ENCODE measurements at places on chromosomes 11 and 22.

DNA sequence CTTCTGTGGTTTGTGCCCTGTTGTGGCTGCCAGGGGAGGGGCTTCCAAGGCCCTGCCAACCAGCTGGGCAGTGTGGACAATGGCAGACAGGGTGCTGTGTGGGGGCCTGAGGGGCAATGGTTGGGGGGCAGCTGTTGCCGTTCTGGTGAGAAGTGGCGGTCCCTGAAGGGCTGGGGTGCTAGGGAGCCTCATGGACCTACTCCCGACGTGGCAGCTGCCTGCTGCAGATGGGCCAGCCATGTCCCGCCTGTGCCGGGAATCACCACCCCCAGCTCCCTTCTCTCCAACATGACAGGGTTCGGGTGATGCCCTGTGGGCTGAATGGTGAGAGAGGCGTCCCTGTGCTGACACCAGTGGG lies 74.2 kb downstream of the KCNQ1 start:
- no peak for DNase-seq

DNA sequence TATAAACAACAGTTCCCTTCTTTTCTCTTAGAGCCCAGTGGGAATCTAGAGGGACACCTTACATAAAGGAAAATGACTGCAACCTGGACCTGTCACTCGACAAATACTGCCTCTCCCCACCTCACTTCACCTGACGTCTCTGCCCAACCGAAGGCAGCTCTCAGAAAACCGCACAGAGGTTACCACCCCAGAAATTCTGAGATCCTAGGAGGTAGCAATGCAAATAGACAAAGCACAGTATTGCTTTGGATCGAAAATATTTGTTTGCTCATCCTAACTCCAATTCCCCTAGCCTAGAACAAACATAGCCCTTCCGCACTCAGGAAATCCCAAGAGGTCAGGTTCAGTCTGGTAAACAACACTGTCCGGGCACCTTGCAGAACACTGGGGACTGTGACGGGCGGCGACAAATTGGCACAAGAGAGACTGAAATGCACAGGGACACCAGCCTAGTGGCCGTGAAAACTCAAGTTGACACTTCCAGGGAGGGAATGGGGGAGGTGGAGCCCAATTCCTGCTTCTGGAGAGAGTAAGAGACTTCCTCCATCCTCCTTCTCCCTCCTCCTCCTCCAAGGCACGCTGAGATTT lies 420 bp upstream of the TRIM44 start:
- DNase-seq: no peak

DNA sequence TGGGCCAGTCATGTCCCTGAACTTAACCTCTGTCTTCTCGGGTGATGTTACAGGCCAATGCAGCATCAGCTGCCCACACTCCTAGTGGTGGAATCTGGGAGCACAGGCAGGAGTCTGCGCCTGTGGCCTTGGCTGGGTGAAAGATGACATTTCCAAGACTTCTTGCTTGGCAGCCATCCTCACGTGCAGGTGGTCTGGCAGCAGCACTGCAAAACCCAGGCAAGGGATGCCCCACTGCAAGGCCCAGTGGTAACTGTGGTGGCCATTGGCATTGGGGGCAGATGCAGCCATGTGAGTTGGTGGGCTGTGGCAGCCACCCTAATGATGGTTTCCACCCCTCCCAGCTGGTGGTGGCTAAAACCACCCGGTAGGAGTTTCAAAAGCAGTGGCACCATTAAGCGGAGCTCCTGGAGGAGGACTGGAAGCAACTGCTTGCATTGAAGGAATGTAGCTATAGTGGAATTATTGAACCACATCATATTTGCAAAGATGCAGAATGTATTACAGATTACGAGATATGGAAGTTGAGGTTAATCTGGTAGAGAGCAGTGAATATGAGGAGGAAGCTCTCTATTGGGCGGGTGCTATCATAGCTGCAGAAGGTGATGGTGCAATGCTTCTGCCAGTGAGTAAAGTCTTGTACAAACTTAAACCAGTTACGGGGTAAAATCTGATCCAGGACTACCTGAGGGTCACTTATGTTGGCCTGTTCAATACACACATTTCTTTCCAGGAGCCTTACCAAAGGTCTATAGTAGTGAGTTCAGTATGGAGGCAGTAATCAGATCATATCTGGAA lies 120.7 kb upstream of the TOP3B start:
- DNase-seq: no peak

- DNase-seq: no peak
These were observed 6.9 kb upstream of the CHORDC1 start for GRCh38 chr11:90229791-90230190.

DNA sequence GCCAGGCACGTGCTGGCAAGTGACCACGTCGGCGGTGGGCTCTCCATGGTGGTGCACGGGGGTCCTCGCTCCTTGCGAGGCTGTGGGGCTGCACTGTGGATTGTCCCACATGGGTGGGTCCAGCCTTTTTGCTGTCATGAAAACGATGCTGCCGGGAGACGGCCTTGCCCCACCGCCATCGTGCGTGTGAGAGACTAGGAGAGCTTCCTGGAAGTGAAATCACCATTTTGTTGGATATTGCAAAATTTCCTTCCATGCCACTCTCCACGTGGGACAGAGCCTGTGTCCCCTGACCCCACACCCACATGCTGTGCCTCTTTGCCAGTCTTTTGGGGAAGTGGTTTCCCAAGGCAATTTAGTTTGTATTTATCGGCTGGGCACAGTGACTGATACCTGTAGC lies 18.2 kb upstream of the GRAMD4 start:
- DNase-seq: no peak

DNA sequence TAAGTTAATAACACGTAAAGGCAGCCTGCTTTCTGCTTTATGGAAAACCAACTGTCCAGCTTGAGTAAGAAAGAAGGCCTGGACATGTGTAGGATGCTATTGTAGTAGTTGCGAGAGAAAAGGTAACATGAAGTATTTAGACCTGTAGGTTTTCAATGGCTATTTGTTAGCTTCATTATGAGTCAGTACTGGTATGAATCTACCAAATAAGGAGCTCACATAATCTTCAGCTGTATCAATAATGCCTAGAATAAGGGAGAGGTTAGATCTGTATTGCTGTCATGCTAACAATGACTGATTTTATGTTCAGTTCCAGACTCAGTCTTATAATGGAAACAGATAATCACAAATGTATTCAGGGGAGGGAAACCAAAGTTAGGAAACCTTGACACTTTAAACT lies 550.3 kb downstream of the CNTN5 start:
- DNase-seq: no peak
